ENCODE measurements at places on chromosomes 16 and 17.

- no peak for DNase-seq
Measured at GRCh38 chr16:46882940-46883307, 1.2 kb upstream of the GPT2 start.

- DNase-seq, result peak; percentile 74
Measured at GRCh38 chr17:47695429-47696376, 1.7 kb downstream of the TBKBP1 start.

GRCh38 chr17:1241929-1242328 lies 28.3 kb upstream of the BHLHA9 start:
- DNase-seq, result no peak

DNA sequence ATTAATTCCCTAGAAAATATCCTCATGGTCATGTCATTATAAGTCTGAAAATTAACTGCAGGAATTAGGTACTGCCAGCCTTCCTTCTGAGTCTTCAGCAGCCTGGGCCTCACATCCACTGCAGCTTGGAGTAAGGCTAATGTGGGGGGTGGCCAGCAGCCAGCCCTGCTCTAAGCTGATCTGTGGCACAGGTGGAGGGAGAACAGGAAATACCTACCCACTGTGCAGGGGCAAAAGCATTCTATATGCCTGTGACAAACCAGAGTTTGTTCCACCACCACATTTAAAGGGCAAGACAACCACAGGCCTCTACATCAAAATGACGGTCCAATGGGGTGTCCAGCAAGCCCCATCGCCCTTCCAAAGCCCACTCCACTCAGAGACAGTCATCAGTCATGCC lies 9.4 kb downstream of the NPRL3 start:
- DNase-seq, result peak; percentile 10

GRCh38 chr17:38867179-38867967 lies 2.5 kb upstream of the LASP1 start:
- DNase-seq, result peak; percentile 73

GRCh38 chr17:65446043-65446442 lies 115.4 kb downstream of the AXIN2 start:
- no peak for DNase-seq

DNA sequence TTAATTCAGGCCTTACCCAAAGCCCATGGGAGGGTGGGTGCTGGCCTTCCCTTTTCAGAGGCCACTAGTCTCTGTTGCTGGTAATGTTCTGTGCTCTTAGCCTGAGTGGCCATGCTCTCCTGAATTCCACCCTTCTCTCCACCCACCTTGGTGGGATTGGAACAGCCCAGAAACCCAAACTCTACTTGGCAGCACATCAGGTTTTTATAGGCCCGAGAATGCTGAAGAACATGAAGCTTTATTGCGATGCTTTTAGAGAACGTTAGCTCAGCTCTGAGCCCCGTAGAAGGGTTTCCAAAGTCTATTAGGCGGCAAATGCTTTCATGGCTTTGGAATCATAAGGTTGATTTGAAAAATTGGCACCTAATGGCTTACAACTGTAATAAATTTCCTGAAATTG lies 209.3 kb downstream of the MSI2 start:
- no peak for DNase-seq

GRCh38 chr16:63185235-63185780 lies 1149.1 kb upstream of the CDH8 start:
- no peak for DNase-seq

DNA sequence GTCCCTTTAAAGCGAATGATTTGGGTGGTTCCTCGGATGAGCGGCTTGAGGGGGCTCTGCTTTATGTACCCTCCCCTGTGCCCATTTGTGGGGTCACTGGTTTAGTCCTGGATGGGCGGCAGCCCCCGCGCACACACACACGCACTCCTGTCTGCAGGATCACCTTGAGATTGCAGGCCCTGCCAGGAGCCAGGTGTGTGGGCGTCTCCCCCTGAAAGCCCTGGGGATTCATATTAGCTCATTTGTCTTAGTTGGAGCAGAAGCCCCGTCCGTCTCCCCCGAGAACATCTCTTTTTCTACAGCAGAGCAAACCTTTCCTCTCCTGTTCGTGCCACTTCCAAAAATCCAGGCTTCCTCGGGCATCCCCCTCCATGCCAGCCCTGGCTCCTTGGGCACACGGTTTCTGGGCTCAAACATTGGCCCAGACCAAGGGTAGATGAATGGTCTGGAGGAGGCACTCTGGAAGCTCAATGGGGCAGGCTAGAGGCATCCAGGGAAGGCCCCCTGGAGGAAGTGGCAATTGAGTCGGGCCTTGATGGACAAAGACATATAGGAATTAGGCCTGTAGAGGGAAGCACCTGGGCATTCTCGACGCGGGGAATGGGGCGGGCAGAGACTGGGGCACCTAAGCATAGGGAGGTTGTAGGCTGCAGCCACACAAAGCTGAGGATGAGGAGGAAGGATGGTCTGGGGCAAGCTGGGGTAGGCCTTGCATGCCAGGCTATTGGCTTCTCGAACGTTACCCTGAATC lies 218.5 kb upstream of the GSE1 start:
- DNase-seq, result peak; percentile 29

All from right lobe of liver (tissue), 6 donors.